ENCODE measurements at places on chromosomes 5 and 9.

GRCh38 chr9:110742741-110743371 is 74.3 kb downstream of the MUSK start:
- no peak for DNase-seq

GRCh38 chr5:78527925-78528324 is 120.6 kb downstream of the LHFPL2 start:
- DNase-seq = no peak

DNA sequence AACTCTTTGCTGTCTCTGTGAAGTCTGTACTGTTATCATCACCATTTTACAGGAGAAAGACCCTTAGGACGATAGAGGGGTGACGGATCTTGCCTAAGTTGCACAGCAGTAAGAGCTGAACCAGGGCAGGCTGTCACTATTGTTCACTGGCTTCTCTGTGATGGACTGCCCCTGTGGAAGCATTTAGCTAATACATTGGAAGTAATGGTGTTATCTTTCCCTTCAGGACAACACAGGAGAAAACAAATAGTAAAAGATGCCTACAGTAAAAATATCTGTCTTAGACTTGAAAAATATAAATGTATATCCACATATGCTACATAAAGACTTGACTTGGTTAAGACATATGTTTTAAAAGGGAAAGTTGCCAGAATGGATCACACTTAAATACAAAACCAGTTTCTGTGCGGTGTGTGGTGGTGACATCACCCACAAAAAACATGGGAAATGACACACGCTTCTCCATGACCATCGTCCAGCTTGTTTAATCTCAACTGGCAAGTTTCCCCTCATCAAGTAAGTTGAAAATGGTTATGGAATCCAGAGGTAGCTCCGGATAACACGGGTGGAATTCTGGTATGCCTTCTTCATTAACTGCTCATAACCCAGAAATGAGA is 351.8 kb downstream of the EBF1 start:
- DNase-seq = no peak

- DNase-seq = no peak
Measured at GRCh38 chr9:77779010-77779409, 130.9 kb upstream of the GNA14 start.

GRCh38 chr9:18861609-18862544 is 171.1 kb downstream of the SAXO1 start:
- no peak for DNase-seq

DNA sequence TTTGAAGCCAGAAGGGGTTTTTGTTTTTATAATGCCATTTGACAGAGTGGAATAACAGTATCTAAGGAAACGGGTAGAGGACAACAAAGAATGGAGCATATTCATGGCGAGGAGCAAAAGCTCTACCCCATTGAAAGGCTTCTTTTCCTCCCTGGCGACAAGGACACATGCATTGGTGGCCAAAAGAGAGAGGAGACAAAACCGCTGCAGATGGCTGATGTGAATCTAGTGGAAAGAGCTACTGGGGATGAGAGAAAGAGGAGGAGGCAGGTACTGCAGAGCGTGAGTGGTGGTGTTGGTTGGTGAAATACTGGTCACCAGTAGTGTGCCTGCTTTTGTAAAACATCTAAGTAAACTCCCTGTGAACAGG is 491 bp downstream of the APC start:
- peak; percentile 39 for DNase-seq

DNA sequence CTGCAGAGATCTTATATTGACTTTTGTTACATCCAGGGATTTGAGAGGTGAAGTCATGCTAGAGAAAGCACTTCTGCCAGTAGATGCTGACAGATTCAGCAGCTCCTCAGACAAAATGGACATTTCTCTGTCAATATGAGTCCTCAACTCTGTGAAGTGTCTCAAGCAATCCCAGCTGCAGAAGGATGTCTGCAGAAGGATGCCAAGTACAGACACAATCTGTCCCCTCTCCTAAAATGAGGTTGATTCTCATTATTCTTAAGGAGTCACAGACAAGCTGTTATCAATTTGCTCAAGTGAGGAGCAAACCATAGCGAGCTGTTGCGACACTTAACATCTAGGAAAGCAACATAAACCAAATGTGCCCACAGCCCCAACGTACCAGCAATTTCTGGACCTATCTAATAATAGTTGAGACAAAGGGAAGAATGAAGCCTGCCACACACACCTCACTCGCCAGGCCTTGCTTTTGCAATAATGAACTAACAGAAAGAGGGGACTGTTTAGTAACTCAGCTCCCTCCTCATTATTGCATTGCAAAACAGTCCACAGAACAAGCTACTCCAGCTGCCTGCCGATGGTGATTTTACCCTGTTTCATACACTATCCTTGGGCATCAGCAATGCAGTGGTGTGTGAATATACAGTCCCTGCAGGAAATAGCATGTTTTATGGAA is 364.2 kb upstream of the PDE4D start:
- DNase-seq = no peak

DNA sequence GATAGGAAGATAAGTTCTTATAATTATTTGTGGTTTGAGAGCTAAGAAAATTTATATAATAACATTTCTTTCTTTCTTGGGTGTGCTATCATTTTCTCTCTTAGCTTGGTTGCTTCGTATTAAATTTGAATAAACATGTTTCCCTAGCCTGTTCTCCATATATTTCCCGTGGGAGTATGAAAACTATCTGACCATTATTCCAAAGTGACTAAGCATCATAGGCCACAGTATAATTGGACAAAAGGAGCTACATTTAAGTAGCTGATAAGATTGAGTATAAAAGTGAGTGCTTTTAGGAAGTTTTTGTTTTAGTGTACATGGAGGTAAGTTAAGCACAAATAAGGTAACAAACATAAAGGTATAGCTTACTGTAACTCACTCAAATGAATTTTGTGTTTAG is 8.4 kb upstream of the OSMR start:
- no peak for DNase-seq

GRCh38 chr5:116272281-116272941 is 187.6 kb downstream of the COMMD10 start:
- DNase-seq = no peak

GRCh38 chr5:107543868-107544267 is 126.9 kb downstream of the EFNA5 start:
- no peak for DNase-seq

- DNase-seq = no peak
Measured at GRCh38 chr9:100303747-100304146, 49.0 kb downstream of the TEX10 start.

DNA sequence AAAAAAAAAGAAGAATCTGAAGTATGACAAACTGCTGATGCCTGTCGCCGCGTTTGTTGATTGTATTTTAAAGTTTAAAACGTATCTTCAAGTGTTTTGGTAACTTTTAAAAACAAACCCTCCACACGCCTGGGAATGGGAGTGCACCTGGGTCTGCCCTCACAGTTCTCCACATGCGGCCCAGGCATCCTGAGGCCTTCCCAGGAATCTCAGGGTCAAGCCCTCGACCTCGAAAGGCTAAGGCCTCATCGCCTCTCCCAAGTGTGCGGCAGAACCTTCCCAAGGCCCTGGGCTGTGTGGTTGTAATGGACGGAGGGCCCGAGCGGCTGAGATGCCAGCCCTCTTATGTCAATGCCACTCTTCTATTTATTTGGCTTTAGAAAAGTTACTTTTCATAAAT is 94.4 kb downstream of the CAMSAP1 start:
- no peak for DNase-seq

- DNase-seq = no peak
Measured at GRCh38 chr5:2874099-2874498, 122.6 kb upstream of the IRX2 start.

DNA sequence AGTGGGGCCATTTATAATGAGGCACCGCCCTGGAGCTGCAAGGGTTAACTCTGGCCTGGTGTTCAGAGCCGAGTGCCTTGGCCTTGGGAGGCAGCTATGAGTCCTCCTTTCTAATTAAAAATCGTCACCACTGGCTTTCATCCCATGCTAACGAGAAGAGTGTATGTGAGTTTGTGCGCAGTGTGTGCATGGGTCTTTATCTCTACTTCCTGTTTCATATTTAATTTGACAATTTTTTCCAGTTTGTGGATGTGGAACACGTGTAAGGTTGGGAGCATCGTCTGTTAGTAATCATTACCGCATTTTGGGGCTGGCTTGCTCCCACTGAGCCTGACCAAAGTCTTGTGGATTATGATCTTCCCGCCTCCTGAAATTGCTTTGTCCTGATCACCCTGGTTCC is 76.4 kb downstream of the NDFIP1 start:
- DNase-seq = no peak

DNA sequence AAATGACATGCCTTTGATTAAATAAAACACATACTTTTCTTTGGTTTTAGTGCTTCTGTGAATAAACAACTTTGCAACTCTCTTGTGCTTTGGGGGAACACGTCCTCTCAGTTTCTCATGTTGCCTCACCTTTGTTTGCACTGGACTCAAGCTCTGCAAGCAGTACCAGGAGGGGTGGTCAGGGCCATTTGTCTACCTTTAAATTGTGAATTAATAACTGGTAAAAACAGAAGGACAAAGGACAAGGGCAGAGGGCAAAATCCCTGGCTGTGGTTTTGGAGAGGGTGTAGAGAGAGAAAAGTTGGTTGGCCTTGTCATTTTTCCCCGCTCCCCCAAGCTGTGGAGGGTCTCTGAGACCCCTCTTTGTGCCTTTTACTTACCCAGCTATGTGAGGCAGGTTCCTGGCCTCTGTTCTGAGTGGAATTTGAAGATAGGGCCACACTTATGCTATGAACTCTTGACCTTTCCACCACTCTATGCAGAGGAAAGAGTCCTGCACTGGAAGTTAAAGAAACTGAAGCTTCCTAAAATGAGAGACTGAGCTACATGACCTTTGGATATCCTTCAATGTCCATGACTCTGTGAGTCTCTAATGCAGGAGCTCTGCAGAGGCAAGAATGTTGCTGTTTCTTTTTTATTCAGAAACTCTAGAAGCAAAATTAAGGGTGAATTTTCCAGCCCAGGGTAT is 55.1 kb upstream of the MOCS2 start:
- no peak for DNase-seq

GRCh38 chr5:68924481-68925145 is 169.2 kb upstream of the SLC30A5 start:
- no peak for DNase-seq

- peak; percentile 53 for DNase-seq
Measured at GRCh38 chr5:154610321-154611154, 132.5 kb upstream of the HAND1 start.

DNA sequence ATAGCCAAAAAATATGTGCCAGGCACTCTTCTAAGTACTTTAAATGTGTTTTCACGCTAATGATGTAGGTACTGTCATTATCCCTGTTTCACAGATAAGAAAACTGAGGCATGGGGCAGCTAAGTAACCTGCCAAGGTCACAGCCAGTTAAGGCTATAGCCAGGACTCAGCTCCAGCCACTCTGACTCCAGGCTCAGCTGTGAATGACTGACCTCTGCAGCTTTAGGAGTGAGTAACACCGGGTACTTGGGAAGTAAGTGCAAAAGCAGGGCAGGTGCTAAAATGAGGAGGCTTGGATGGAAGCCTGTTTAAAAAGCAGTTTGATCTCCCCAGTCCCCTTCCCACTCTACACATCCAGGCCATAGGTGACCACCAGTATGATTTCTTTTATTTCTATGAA is 10.6 kb upstream of the SHC3 start:
- DNase-seq = no peak

GRCh38 chr5:113660706-113661250 is 147.3 kb downstream of the YTHDC2 start:
- no peak for DNase-seq

- no peak for DNase-seq
Measured at GRCh38 chr9:87531370-87532295, 34.0 kb downstream of the DAPK1 start.

- DNase-seq = no peak
Measured at GRCh38 chr9:115590011-115590410, 472.1 kb upstream of the TNC start.

- no peak for DNase-seq
Measured at GRCh38 chr9:34513567-34514214, 9.1 kb downstream of the ENHO start.

DNA sequence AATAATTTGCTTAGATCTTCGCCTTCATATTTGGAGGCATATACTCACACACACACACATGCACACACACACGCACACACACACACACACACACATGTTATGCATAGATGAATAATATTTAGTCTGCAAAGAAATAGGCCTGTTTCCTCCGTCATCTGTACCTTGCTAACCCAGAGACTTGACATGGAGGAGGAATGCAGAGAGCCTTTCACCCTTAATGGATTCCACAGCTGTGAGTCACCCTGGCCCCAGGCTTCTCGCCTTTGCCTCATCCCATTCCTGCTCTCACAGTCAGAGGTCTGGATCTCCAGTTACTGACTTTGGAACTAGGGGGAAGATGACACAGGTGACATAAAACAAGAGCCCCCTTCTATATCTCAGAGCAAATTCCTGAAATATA is 29.7 kb downstream of the ZNF462 start:
- DNase-seq = no peak

- no peak for DNase-seq
Measured at GRCh38 chr5:107517185-107518033, 153.3 kb downstream of the EFNA5 start.

DNA sequence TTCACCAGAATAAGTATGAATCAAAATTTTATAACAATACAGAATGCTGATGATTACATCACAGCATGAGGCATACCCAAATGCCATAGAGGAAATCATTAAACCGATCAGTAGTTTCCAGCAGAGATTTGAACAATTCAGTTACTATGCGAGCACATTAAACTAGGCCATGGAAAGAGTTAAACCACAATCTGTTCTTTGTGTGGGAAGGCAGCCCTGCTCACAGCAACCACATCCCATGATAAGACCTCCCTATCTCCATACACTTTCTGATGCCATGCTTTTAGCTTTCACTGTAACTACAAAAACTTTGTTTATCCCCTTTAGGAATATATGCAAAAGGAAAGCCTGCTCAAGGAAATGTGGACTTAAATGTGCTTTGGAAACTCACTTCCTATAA is 4.5 kb downstream of the NFIB start:
- no peak for DNase-seq

DNA sequence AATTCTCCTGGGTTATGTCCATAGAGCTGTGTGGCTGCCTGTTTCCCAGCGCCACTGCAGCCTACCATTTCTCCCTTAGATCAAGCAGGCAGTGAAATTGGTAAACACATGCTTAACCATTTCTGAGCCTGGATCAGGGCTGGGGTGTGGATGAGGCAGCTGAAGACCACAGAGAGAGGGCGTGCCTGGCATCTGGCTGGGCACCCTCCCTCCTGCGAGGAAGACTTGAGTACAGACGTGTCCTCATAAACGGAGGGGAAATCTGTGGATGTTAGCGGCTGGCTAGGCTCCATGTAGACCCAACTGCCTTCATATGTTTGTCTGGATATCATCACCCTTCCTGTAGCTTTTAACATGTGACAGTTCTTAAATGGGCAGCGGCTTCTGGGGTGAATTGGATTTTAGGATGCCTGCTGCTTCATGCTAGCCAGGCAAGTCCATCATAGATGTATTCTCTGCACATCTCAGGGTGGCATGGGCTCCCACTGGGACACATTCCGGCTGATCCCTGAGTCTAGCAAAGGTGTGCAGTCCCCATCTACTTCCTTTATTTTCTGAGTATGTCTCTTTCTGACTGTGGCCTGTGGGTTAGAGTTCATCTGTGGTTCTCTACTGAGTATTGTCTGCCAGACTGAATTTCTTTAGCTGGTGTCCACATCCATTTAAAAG is 11.0 kb downstream of the RGS3 start:
- DNase-seq = no peak

GRCh38 chr9:102507044-102507687 is 488.0 kb upstream of the CYLC2 start:
- DNase-seq = no peak

All from SHP77 (cell line).